ENCODE measurements at places on chromosomes 12 and 14.

- DNase-seq: no peak
Observed at GRCh38 chr12:15910864-15911721, at the start of gene DERA. TSS of gene DERA (plus strand) at chr12:15911332. CDS start at chr12:15911384, 52 bp downstream.

- DNase-seq: no peak
Observed at GRCh38 chr14:72892879-72893635, 844 bp downstream of the DPF3 start.

DNA sequence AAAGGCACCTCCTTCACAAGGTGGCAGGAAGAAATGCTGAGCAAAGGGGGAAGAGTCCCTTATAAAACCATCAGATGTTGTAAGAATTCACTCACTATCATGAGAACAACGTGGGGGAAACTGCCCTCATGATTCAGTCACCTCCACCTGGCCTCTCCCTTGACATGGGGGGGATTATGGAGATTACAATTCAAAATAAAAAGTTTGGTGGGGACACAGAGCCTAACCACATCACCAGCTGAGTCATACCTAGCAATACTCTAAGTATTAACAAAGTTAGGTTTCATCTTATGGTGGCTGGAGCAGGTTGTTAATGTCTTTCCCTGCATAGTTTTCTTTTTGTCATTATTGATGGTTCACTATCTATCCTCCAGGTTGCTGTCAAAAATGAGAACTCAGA, 113.2 kb upstream of the PPFIA2 start:
- no peak for DNase-seq

DNA sequence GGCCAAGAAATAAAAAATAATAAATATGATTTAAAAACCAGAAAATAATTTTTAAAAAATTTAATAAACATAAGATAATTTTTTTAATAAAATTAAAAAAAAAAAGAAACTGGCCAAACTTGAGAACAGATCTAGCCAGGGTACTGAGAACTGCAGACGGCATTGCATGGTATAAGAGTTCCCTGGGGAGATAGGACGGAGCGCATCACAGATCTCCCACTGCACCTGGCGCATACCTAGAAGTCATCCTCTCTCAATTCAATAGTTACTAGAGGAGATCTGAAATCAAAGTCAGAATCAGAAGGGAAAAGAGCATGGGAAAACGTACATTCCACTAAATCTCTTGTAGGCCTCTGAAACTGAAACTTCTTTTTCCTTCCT, 58.9 kb upstream of the BCL2L14 start:
- no peak for DNase-seq

DNA sequence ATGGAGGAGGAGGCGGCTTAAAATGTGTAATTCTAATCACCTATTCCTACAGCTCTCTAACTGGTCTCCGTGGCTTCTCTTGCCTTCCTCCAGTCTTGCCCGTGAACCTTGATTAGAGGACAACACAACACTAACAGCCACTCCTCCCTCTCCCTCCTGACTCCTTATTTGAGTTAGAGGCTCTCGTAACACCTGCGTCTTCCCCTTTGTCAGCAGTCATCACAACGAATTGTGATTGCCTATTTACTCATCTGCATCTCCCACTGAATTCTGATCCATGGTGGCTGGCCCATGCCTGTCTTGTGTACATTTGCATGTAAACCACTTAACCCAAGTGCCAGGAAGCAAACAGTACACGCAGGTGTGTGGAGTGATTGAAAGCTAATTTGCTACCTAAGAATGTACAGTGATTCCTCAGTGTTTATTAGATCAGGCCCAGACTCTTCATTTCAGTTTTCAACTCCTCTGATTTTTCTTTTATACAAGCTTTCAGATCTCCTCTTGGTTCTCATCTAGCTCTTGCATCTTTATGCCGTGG, 154.5 kb downstream of the MON2 start:
- no peak for DNase-seq

- no peak for DNase-seq
Observed at GRCh38 chr12:3976351-3976938, 103.2 kb upstream of the PARP11 start.

- no peak for DNase-seq
Observed at GRCh38 chr14:72889366-72889765, 4.5 kb downstream of the DPF3 start.

DNA sequence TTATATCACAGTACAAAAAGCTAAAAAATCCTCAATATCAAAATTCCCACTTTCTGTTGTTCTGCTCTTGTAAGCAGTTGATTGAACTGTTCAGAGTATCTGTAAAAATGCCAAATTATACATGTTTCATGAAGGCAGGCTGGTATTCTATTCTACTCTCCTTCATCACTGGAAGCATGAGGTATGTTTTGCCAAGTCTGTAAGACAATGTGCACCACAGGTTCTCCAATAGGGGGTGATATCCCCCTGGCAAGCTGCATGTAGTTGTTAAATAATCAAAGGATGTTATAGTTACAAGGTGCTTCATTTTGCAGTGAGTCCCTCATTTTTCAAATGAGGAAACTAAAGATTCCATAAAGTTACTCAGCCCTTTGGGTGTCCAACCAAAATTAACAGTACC, 15.1 kb upstream of the NEK9 start:
- no peak for DNase-seq

- DNase-seq: no peak
Observed at GRCh38 chr12:105574056-105574715, 243.7 kb downstream of the C12orf75 start.

GRCh38 chr12:15152868-15153267, 68.3 kb downstream of the RERG start:
- DNase-seq: peak; percentile 29

GRCh38 chr12:20458011-20458410, 89.7 kb downstream of the PDE3A start:
- DNase-seq: no peak

GRCh38 chr14:89855961-89856656, 98.4 kb downstream of the EFCAB11 start:
- peak; percentile 9 for DNase-seq

DNA sequence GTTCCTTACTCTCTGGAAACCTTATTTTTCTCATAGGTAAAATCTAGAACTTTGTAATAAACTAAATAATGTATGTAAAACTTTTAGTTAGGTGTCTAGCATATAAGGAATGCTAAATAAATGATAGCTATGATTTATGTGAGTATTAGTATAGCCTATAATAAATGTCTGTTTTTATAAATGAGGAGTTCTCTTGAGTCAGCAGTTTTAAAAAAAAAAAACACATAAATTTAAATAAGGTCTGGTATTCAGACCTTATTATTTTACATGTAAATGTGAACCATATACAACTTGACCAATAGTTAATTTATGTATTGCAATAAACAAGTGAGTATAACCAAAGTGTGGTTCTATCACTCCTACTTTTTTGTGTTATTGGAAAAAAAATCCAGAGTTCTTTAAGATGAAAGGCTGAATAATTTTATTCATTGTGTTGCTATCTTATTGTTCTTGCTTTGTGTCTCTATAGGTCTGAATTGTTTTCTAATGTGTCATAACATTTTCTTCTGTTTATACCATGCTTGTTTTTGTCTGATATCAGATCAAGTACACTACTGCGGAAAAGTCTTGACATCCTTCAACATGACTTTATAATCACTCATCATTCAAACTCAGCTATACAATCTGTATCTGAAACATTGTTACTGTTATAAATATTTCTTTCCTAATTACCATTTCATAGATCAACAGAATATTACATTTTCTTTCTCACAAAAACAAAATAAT, 115.7 kb downstream of the RASSF9 start:
- DNase-seq: no peak

- no peak for DNase-seq
Observed at GRCh38 chr12:27290501-27291168, 42.0 kb upstream of the BMAL2 start.

DNA sequence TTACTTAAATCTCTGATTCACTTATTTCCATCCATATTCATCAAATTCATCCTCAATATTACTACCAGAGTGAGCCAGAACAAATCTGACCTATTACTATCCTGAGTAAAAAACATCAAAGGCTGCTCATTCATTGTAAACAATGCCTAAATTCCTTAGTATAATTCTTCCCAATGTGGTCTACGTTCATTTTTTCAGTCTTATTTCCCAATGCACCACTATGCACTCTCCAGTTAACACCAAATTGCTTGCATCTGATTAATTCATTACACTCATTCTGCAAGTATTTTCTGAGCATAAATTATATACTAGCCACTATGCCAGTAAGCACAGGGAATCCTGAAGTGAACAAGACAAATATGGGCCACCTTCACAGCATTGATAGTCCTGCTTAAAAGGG, 110.0 kb downstream of the EPS8 start:
- no peak for DNase-seq

- no peak for DNase-seq
Observed at GRCh38 chr12:10310926-10311720, 3.5 kb downstream of the KLRD1 start.

GRCh38 chr14:68416171-68416570, 376.7 kb downstream of the ZFP36L1 start:
- no peak for DNase-seq

DNA sequence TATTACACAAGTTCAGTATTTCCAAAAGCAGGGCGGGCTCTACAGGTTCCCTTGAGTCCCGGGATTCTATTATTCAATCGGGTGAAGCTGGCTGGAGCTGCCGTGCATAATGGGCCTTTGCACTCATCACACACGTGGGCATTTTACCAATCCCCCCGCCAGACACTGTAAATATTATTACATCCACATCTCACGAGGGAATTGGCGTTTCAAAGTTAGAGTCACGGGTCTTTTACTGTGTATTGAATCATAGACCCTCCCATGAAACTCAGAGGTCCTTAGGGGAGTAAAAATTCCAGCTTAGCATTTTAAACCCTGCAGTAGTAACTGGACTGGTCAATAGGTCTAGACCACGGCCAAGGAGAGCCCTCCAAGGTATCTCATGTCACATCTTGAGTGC, 70.3 kb downstream of the MAP1LC3B2 start:
- no peak for DNase-seq

- no peak for DNase-seq
Observed at GRCh38 chr12:132495629-132496357, 5.8 kb downstream of the FBRSL1 start.

GRCh38 chr12:31954925-31955858, 4.0 kb upstream of the RESF1 start:
- no peak for DNase-seq

- DNase-seq: no peak
Observed at GRCh38 chr12:53166837-53167236, 13.7 kb upstream of the ZNF740 start.

DNA sequence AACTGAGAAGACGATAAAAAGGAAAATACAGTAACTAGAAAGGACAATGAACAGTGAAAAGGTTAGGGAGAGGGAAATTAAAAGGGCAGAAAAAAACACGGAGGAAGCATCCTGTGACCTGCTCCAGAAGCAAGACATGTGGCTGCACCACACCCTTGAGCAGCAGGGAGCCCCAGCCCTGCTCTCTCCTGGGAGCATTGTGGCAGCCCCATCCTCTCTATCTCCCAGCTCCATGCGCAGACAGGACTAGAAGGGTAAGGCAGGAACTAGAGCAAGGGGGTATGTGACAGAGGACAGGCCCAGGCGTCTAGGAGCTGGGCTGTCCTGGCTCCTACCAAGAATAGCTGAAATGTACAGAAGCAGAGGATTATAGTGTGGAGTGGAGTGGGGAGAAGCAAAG, 38.6 kb upstream of the SMUG1 start:
- no peak for DNase-seq

GRCh38 chr12:18296909-18297280, 35.6 kb downstream of the PIK3C2G start:
- no peak for DNase-seq

GRCh38 chr14:36947362-36947761, 225.0 kb downstream of the SLC25A21 start:
- no peak for DNase-seq

DNA sequence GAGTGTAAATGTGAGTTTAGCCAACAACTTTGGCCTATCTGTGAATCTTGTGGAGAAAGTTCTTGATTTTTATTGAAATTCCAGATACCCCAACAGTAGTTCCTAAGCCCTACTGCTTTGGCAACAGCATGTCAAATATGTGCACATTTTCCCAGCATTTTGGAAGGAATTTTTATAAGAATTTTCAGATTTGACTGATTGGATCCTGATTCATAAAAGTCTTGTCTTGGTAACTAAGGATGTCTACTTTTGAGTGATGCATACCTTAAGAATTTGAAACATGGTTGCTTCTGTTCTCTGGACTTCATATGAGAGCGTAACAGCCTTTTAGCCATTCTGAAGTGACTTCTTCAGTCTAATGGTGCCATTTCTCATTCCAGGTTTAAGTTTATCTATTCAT, 106.7 kb downstream of the ANO4 start:
- no peak for DNase-seq

- no peak for DNase-seq
Observed at GRCh38 chr12:20548611-20549010, 146.5 kb upstream of the SLCO1C1 start.

- no peak for DNase-seq
Observed at GRCh38 chr14:56474419-56475022, 105.1 kb upstream of the TMEM260 start.

- no peak for DNase-seq
Observed at GRCh38 chr12:66956300-66956699, 277.4 kb upstream of the GRIP1 start.

DNA sequence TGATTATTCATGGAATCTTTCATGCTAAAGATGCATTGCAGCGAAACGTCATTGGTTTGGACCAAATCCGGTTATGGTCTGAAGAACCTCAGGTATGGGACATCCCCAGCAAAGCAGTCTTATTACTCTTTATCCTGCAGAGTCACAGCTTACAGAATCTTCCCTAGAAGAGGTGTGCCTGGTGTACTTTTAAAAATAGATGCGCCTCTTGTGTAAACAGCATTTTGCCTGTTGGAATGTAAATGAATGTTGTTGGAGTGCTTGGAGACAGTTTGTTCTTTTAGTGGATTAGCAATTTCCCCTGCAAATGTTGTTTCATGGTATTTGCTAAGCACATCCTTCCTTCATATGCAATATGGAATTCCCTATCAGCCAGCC, 242.5 kb downstream of the ZFP36L1 start:
- DNase-seq: no peak

DNA sequence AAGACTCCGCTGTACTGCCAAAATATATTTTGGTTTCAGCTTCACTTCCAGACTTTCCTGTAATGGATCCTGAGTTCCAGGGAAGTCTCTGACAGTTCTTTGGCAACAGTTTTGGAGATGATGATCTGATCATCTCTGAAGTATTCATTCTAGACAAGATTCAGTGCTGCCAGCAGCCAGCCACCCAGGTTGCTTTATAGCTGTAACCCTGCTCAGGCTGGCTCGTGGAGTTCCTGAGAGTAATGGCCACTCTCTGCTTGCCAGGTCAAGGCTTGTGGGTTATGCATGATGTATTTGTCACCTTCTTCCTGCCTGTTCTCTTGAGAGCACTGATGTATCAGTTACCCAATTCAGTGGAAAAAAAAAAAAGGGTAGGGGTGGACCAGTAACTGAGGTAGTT, 124.3 kb downstream of the PPHLN1 start:
- DNase-seq: no peak

- DNase-seq: no peak
Observed at GRCh38 chr14:31197671-31198070, 9.9 kb downstream of the HECTD1 start.

GRCh38 chr12:1816730-1817348, 3.5 kb upstream of the LRTM2 start:
- DNase-seq: no peak

- DNase-seq: no peak
Observed at GRCh38 chr12:57170408-57170807, 23.0 kb upstream of the LRP1-AS start.
